EH (cell line): ENCODE measurements at places on chromosomes 6 and 20.

DNA sequence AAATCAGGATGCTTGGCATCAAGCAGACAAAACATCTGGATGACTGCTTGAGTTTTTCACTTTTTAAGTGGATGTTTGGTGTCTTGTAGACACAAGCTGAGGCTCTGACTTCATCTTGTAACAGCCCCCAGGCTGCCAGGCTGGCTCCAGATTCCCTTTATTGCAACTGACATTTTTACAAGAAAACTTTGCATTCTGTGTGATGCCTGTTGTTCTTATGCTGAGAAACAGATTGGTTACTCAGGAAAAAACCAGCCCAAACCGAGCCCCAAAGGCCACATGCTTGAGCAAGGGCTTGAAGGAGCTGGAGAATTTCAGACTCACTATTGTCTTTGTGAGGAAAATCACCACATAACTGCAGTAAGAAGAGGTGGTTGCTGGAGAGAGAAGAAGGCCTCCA lies 98.4 kb upstream of the PREP start:
- peak; percentile 79 for DNase-seq

DNA sequence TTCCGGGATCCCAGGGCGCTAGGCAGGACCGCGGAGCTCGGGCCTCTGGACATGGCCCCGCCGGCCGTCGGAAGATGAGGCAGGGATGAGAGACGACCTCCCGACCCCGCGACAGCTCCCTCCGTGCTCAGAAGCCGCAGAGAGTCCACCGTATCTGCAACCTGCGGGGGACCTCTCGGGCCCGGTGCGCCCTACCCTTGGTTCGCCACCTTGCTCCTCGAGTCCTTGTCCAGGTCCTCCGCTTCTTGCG lies 301 bp downstream of the PPP1R3D start:
- no peak for DNase-seq

DNA sequence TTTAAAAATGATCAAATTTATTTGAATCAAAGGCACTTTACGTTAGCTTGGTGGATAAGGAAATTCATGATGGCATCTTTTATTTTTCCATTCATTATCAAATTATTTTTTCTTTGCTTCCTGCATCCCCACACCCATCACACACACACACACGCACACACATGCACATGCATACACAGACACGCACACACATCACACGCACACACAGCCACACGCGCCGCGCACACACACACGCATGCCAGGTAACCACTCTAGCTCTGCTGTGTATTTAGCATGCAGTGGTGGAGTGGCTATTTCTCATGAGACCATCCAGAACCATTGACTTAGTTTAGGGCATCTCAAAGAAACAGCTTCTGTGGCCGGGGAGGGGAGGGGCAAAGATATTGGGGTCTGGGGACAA lies 47.0 kb downstream of the GNAS start:
- no peak for DNase-seq

DNA sequence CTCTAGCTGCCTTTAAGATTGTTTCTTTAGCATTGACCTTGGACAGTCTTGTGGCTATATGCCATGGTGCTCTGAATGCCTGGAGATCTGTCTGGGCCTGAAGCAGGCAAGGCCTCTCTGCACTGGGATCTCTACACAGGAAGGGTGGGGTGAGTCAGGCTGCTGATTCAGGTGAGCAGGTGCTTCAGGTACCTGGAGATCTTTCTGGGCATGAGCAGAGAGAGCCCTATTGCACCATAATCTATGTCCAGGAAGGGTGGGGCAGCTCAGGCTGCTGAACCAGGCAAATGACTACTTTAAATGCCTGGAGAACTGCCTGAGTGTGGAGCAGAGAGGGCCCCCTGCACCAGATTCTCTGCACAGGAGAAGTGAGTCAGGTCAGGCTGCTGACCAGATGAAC lies 94.5 kb downstream of the TPBG start:
- no peak for DNase-seq

GRCh38 chr6:68891419-68891818 lies 256.3 kb downstream of the ADGRB3 start:
- no peak for DNase-seq

- DNase-seq, result peak; percentile 19
Measured at GRCh38 chr6:38064431-38064830, 244.9 kb downstream of the ZFAND3 start.

- no peak for DNase-seq
Measured at GRCh38 chr6:15713325-15713724, 50.5 kb upstream of the DTNBP1 start.

DNA sequence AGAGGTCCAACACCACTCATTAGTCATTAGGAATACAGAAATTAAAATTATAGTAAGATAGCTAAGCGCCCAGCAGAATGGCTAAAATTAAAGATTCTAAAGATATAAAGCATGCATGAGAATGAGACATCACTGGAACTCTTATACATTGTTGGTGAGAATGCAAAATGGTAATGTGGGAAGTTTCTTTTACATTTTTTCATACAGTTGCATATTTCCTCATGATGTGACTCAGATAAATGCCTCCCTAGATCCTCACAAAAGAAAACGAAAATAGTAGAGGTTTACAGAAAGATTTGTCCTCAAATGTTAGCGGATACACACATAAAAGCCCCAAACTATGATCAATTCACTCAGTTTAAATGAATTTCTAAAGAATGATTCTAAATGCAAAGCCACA lies 633.7 kb upstream of the GJE1 start:
- DNase-seq, result peak; percentile 59

DNA sequence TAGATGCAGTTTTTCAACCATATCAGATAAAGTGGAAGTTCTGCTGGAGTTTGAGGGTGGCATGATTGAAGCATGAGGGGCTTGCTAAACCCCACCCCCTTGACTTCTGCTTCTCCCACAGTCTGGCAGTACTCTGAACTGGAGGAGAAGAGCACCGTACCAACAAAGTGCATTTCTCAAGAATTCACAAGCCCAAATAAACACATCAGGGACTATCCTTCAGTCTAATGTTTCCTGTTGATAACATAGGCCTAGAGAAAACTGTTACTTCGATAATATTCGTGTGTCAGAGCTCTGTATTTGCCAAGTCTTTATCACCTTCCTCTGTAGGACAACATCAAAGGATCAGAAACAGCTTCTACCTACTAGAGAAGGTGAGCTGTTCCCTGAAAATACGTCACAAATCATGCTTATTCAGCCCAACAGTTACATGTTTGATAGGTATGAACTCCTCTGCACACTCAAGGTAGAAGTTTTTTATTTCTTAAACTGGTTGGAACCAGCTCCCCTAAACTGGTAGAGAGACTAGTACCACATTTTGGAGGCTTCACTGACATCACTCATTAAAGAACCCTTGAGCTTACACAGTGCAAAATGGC lies 153.2 kb upstream of the PRND start:
- DNase-seq, result no peak

- DNase-seq, result no peak
Measured at GRCh38 chr6:162026843-162027242, 700.7 kb downstream of the PRKN start.

GRCh38 chr20:38692436-38693411 lies 31.6 kb upstream of the SLC32A1 start:
- DNase-seq, result peak; percentile 66

DNA sequence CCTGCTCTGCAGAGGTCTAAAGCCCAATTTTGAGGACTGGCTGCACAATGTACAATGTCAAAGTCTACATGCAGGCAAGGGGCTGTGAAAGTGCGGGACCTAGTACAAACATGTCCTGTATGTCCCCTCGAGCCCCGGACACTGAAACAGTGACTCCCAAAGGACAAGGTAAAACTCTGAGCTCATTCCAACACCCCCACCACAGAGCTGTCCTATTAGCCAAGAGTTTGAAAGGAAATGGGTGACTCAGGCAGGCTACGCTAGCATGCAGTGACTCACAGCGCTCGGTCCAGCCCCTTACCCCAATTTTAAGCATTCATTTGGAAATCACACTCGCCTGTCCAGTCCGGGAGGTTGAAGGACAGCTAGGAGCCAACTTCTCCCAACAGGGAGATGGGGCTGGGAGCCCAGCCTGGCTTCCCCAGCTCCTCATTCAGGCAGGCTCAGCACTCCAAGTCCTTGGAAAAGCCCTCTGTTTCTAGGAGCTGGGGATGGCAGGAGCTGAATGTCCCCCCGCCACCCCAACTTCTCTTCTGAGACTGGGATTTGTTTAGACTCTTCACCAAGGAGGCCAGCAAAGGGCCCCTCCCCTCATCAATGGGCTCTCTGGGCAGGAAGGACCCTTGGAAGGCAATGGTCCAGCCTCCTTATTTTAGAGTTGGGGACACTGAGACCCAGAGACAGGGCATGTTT lies 3.9 kb downstream of the SDC4 start:
- DNase-seq, result peak; percentile 95

DNA sequence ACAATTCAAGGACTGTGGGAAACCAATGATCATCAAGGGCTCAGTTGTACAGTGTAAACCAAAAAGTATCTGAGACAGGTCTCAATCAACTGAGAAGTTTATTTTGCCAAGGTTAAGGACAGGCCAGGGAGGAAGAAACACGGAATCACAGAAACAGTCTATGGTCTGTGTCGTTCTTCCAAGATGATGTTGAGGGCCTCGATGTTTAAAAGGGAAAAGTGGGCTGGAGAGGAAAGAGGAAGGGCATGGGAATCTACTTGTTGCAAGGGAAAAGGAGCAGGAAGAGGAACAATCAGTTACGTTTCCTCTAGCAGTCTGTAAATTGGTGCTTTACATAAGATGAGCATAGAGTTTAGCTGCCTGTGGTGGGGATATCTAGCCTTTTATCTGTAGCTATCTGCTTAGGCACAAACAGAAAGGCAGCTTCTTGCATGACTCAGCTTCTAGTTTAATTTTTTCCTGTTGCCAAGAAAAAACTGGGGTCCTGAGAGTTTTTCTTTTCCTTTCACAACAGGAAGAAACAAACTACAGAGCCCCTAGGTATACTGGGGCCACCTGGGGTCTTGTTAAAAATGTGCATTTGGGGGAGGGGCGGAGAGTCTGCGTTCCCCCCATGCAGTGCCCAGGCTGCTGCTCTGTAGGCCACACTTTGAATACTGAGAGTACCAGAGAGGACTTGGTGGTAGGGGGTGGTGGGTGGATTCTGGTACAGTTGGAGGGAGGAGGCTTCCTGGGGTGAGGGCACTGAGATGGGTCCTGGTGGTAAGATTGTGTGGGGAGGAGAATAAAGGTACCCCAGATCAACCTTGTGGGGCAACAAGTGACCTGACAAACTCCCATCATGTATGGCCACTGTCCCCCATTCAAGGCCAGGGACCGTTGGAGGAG lies 35.3 kb upstream of the EZR start:
- peak; percentile 89 for DNase-seq

DNA sequence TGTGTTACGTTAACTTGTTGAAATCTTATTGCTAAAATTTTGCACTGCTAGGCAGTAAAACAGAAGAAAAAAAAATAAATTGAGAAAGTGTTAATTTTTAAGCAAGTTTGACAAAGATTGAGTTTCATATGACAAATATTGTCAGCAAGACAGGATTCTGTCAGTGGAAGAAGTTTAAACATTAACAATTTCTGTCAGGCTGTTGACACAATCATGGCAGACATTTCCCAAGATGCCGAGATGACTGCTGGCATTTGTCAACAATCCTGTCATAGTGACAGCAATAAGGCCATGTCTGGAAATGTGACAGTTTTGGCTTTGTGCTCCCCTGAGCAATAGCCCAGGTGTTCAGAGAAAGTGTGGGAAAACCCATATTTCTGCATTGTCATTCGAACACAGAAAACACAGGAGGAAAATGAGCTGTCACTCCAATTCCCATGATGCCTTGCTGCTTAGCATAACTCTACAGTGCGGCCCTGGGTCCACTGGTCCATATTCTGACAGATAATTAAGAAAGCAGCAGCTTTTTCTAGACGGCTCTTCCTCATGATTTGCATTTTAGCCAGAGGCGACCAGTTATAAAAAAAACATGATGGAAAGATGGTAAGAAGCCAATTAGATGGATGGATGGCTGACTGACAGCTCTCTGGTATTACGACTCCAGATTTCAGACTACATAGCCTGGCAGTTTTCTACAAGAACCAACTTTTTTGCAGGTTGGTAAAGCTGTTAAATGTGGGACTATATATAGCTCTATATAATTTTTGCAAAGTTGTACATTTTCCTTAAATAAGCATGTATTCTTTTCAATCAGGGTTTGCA lies 43.6 kb upstream of the DEFB112 start:
- no peak for DNase-seq

- DNase-seq, result peak; percentile 87
Measured at GRCh38 chr6:112690497-112691202, 343.5 kb downstream of the RFPL4B start.

- DNase-seq, result no peak
Measured at GRCh38 chr20:49427751-49428518, 54.5 kb downstream of the KCNB1 start.

DNA sequence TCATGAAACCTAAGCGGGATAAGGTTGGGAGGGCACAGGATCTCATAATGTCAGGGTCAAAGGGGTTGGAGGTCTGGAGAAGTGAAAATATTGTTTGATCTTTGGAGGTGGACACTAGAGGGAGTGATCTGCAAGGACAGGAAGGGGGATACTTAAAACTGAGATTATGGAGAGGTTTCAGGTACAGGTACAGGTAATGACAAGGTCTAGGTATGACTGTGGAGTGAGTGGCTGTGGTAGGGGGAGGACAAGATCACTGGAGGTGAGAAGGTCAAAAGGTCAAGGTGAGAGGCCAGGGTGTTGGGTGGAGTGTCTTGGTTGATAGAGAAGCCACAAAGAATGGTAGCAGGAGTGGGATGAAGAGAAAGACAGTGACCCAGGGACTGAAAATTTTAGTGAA lies 16.8 kb upstream of the NOTCH4 start:
- DNase-seq, result no peak
